ENCODE measurements at places on chromosomes 7 and 10.

- DNase-seq = peak; percentile 21
Measured at GRCh38 chr7:8295638-8296361, 33.8 kb upstream of the ICA1 start.

DNA sequence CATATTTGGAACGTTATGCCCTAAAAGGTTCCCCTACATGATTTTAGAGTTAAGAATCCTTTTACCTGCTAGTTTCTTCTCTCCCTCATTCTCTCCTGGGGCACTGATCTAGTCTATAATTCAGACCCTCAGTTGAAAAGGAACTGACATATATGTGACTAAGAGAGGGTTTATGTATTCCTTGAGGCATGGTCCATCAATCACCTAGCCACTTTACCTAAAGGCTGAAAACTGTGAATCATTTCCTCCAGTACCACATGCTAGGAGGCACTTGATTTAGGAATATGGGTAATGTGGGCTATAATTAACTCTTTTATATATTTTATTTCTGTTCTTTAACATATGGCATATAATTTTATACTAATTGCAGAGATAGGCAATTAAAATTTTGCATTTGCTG, 303.5 kb downstream of the BBS9 start:
- DNase-seq = no peak

DNA sequence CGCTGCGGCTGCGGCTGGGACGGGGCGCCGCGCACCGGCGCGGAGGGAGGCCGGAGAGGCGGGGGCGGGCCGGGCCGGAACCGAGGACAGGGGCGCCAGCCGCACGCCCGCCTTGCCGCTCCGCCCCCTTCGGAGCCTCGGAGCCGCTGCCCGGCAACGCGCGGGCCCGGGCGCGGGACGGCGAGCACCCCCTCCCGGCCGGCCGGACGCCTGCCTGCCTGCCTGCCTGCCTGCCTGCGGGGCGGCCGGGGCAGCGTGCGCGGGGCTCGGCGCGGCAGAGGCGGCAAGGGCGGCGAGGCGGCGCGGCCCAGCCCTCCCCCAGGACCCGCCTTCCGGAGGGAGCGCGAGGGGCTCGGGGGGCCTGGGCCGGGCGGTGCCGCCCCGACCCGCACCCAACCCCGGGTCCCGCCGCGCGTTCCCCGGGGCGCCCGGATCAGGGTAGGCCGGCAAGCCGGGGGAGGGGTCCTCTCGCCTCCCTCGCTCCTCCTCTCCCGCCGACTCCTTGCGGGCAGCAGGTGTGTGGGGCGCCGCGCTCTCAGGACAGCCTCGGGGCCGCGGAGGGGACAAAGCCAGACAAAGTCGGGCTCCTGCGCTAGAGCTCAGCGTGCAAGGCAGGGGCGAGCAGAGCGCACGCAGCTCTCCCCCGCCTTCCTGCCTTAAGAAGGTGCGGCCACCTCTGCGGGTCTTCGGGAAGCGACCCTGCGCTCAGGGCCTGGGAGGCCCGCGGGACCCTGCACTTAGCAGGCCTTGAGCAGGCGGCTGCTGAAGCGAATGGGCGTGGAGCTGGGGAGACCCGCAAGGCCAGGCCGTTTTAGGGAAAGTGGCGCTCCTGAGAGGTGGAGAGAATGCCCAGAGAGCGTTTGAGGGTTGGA, at the start of gene KIAA1549:
TSS of gene KIAA1549 (minus strand) at position 58 of the 872 bp plus-strand sequence. CDS start 120 bp downstream, outside the sequence.
- DNase-seq = peak; percentile 68

DNA sequence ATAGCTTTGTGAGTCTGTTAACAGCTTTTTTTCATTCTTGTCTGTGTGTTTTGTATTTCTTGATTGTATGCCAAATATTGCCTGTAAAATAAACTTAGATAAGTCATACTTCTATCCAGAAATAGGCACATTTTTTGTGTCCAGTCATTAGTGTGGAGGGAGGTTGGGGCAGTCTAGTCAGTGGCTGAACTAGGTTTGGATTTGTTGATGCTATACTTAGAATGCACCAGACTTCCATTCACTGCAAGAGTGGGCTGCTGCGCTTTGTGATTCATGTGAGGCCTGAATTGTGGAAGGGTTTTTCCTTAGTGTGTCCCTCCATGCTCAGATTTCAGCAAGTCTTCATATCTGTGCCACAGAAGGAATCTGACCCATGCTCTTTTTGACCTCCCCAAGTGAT, 50.0 kb downstream of the TRUB1 start:
- DNase-seq = no peak

- no peak for DNase-seq
Measured at GRCh38 chr7:11341285-11341944, 367.7 kb downstream of the PHF14 start.

GRCh38 chr10:102347236-102347828, 48.2 kb upstream of the NFKB2 start:
- DNase-seq = peak; percentile 16

DNA sequence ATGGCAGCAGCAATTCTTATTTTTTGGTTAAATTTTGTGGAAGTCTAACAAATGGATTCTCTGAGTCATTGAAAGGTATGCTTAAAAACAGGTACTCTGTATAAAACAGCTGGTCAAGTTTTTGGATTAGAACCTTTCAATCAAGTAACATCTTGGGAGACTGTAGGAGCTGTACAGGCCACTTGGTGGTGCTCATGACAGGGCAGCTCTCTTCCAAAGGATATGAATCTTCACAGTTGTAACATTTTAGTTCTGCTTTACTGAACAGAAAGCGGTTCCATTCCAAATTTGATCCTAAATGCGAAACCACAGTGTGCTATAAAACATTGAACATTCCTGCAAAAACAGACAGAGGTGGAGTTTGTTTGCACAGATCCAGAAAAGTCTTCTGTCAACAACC, 44.5 kb upstream of the AGR3 start:
- no peak for DNase-seq

GRCh38 chr10:103171278-103171677, 21.8 kb downstream of the NT5C2 start:
- no peak for DNase-seq

GRCh38 chr7:50147951-50148808, 55.1 kb upstream of the ZPBP start:
- no peak for DNase-seq

DNA sequence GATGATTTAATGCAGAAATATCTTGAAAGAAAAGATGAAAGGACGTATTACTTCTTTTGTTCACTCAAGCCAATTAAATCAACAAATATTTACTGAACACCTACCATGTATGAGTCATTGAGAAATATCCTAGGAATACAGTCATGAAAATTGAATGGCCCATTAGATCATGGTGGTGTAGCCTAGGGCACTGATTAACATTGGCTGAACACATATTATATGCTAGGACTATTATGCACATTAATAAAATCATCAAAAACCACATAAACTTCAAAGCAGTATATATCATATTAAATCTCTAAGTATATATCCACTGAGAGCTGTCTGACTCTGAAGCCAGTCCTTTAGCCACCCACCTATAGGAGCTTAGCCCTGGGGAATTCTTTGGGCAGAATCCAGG, 41.8 kb downstream of the FAM204A start:
- no peak for DNase-seq

GRCh38 chr10:1047937-1048336, 982 bp downstream of the IDI1 start:
- no peak for DNase-seq

- peak; percentile 39 for DNase-seq
Measured at GRCh38 chr7:5425507-5426225, 2.0 kb upstream of the TNRC18 start.

DNA sequence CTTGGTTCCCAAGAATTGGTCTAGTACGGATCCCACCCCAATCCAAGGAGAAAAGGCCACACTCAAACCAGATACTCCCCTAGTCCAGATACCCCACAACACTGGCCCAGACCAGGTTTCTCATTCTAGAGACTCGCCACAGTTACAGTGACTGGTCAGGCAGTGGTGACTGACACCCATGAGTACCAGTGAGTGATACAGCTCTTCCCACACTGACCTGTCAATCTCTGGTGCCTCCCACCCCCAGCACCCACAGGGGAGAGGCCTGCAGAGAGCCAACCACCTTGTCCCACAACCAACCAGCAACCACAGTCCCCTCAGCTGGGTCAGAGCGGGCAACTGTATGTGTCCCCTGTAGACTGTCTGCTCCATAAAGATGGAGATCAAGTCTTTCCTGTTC, 152.8 kb downstream of the NEURL1 start:
- no peak for DNase-seq

DNA sequence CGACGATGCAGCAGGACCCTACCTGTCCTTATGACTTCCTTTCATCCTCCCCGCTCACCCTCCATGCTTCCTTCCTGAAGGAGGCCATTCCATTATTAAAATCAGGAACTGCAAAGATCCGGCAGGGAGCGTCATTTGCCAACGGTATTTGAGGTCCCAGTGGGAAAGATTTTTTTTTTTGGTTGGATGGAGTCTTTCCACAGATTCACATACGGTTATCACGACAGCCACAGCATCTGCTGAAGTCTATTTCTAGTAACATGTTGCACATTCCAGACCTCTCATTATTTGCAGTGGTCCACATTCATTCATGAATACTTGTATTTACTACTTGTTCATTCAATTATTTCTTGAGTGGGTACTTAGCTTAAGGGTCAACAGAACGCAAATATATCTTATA, 94.7 kb upstream of the LYZL2 start:
- DNase-seq = no peak

- no peak for DNase-seq
Measured at GRCh38 chr10:26221541-26221940, 5.0 kb downstream of the GAD2 start.

GRCh38 chr10:97500297-97500575, 1.5 kb downstream of the UBTD1 start:
- no peak for DNase-seq

- DNase-seq = no peak
Measured at GRCh38 chr10:32556783-32557395, 110.9 kb downstream of the CCDC7 start.

GRCh38 chr10:80421050-80421706, 12.8 kb downstream of the PRXL2A start:
- DNase-seq = no peak

DNA sequence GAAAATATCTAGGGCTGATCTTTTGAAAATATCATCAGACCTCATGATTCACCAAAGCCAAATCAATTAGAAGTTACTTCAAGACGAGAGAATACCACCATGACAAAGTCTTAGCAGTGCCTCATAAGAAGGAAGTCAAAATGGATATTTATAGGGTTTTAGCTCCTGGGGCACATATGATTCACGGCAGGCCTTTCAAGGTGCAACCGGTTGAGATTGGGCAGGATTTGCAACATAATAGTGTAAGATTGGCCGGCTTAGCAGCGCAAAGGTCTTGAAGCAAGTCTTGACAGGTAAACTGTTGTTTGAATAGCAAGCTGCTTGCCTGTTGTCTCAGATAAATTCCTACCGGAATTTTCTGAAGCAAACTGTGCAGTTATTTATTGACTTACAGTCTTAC, 17.5 kb downstream of the ADRB1 start:
- DNase-seq = no peak

DNA sequence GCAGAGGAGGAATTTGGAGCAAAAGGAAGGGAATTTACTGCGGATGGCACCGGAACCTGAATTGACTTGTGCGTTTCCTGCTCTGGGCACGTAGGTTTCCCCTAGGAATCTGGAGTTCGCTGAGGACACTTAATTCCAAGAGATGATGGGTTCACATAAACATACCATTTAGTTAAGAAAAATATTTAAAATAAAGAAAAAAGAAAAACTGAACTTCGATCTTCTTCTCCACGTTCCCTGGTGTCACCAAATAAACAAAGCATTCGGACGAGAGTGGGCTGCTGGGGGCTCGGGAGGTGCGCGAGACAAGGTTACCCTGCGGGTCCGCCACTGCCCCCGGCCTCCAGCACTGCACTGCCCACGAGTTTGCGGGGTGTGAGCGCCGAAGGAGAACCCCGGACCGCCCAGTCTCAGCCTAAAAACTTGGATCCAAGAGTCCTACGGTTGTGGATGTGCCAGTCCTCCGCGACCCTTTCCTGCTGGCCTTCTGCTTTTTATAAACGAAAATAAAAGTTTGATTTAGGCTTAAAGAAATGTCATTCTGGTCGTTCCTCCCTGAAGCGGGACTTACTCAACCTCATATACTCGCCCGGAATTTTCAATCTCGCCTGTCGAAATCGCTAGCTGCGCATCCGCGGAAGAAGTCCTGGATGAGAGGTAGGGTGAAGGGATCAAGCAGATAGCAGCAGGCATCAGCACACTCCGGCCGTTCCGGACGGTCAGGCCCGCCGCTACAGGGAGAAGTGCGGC, 30.3 kb downstream of the SKIDA1 start:
- DNase-seq = no peak

DNA sequence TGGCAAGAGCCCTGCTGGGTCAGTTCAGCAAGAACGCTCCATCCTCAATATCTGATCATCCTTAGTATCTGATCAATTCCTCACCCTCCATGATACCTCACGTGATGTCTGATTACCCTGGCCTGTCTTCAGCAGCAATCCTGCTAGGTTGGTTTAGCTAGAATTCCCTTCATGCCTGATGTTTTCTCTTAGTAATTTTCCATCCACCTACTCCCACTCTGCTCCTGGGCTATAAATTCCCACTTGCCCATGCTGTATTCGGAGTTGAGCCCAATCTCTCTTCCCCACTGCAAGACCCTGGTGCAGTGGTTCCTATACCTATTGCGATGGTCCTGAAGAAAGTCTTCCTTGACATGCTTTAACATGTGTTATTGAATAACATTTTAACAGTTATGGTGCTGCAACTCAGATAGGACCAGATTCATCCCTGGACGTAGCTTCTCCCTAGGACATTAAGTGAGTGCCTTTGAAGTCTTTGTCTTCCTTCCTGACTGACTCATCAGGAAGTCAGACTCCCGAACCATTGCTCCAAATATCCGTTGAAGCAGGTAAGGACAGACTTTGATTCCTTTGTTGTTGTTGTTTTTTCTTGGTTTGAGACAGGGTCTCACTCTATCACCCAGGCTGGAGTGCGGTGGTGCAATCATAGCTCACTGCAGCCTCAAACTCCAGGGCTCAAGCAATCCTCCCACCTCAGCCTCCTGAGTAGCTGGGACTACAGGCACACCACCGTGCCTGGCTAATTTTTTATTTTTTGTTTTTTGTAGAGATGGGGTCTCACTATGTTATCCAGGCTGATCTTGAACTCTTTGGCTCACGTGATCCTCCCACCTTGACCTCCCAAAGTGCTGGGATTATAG, 29.4 kb upstream of the CLDN3 start:
- DNase-seq = no peak

DNA sequence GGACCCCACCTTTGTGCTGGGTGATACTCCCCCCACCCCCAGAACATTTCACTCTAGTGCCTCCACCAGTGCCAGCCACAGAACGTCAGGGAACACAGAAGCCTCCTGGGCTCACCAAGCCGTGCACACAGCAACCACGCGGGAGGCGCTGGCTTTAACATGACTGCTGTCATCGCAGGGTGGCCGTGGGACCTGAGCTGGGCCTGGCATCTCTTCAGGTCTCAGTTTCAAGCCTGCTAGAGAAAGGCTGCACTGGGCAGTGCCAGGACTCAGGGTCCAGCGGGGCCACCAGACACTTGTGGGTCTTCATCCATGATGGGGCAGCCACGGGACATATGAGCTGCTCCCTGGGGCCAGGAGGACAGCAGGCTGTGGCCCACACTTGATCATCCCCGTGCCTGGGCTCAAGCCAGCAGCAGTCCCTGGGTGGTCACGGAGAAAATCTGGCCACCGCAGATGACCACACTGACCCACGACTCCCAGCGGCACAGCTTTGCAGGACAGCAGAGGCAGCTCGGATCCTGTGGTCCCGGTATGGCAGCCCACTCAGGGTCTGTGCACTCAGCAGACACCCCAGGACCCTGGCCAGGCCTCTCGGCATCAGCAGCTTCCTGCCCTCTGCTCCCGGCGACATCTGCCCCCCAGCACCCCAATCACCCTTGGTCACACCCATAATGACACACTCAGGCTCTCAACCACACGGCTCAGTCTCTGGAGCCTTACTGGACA, 44.2 kb downstream of the CAMK2B start:
- DNase-seq = no peak

- DNase-seq = no peak
Measured at GRCh38 chr7:73931502-73931901, 70.5 kb downstream of the TMEM270 start.

- no peak for DNase-seq
Measured at GRCh38 chr7:18656362-18656761, 160.8 kb downstream of the HDAC9 start.
